Neural progenitor cell (in vitro differentiated cells): ENCODE measurements at places on chromosomes 6 and 20. TPM values are rescaled to one million over a fixed set of nuclear protein-coding genes. Genes with fewer than 3 reads are reported as not detected.
A peak's percentile ranks its signal among the peaks of the same experiment; 100 is the strongest.

SIRPD gene
- not detected in 2 replicates for total RNA-seq

TDP2 gene
- total RNA-seq = 31.8 and 49.9 TPM in 2 replicates

DNA sequence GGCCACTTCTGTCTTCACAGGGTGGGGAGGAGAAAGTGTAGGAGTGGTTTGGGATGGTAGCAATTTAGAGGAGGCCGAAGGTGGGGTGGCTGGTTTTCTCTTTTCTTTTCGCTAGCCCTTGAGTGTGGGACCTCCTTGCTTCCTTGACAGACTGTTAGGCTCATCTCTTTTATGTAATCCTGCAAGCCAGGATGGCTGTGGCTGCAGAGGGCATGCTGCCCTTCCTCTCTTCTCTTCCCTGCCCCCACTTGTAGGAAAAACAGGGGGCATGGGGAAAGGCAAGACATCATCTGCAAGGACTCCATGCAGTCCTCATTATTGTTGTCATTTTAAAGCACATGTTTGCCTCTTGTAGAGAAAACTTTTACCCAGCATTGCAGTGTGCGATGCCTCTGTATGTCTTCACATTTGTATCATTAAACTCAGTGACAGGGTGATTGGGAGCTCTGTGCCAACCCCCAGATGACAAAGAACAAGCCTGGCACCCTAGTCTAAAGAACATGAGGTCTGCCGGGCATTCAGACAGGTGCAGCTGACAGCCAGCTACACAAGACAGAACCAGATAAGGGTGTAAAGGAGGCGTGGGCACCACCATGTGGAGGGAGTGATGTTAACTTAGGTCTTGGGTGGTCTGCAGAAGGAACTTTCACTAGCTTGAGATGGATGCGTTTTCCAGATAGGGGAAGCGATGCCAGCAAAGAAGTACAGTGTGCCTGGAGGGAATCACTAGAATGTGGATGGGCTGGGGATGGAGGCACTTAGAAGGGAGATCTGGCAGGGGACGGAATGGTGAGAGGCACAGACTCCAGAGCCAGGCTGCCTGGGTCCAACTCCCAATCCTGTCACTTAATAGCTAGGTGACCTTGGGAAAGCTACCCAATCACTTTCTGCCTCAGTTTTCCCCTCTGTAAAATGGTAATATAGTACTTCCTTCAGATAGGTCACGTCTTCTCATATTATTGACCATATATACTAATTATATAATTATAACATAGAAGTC lies 207.6 kb downstream of the TBC1D7 start:
- peak; percentile 52 for DNase-seq

- DNase-seq = no peak
These were observed 51.2 kb upstream of the SLC22A1 start for GRCh38 chr6:160070427-160070826.

TMEM14B gene
- 96.0 and 138 TPM in 2 replicates for total RNA-seq

DNA sequence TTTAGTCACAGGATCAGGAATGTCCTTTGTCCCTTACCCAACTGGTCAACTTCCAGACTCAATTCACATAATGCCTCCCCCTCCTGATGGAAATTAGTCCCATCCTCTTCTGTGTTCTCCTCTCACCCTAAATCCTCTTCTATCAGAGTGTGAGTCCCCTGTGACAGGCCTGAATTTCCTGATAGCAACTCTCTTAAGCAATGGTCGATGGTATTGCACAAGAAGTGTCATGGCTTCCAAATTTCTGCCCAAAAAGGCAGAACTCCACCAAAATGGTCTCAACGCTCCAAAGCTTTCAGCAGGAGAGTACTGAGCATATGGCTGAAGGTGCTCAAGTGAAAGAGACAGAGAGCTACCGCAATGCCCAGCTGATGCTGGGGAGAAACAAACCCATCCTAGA lies 2.4 kb downstream of the PREP start:
- DNase-seq = peak; percentile 43

PI3 gene
- not detected in 2 replicates for total RNA-seq

DNA sequence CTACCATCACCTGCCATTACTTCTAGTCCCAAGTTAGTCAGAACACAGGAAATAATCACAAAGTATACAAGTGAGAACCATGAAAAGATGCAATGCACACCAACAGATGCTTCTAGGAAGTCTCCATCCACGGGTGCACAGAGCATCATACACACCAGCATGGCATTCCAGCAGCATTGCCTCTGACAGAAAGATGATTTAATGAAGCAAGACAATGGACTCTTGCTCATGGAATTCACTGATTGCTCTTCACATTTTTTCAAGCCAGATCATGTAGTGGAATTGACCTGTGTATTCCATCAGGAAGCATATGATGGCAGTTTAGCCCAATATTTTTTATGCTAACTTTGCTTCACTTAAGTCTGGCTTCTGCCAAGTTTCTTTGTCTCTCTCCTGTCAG lies 406.3 kb upstream of the RGS17 start:
- DNase-seq = no peak

GRCh38 chr6:1372690-1373089 lies 16.7 kb upstream of the FOXF2 start:
- no peak for DNase-seq

GRCh38 chr6:1814279-1814678 lies 204.6 kb downstream of the FOXC1 start:
- no peak for DNase-seq

DNA sequence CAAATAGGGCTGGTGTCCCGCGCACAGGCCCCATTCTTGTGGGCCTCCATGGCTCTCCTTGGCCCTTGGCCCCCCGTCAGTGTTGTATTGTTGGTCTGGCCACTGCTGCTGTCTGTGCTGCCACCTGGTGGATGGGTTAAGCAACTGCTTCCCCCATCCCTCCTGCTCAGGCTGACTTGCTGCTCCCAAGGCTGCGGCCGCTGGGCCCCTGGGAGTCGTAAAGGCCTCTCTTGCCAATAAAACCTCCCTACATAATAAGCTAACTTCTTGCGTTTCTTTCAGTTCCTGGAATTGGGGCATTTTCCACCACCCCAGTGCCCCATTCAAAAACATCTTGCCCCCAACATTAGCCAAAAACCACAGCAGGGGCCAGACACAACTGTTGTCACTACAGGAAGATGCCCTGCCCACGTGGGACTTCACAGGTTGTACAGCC lies 27.1 kb downstream of the CD83 start:
- DNase-seq = peak; percentile 88

GRCh38 chr6:163579880-163580295 lies 165.4 kb downstream of the QKI start:
- DNase-seq = peak; percentile 39

DNA sequence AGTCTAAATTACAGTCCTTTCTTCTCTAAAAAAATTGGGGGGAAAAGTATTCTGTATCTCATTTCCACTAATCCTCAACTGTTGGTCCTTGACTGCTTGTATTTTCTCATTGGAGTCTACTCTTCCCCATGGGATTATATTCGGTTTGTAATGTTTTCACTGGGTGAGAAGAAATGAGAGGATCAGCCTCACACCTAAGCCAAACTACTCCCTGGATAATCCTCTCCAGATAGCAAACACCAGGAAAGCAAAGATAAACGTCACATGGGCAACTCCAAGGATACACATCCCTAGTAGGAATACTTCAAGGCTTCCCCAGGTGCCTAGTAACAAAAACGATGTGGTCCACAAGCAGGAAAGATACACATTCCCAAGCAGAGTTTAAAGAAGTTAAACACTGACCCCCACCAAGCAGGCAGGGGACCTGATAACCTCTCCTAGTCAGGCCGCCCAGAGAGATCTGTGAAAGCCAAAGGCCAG lies 53.9 kb upstream of the SOX4 start:
- no peak for DNase-seq

GRCh38 chr20:5511930-5512329 lies 195.2 kb upstream of the PROKR2 start:
- no peak for DNase-seq

DNA sequence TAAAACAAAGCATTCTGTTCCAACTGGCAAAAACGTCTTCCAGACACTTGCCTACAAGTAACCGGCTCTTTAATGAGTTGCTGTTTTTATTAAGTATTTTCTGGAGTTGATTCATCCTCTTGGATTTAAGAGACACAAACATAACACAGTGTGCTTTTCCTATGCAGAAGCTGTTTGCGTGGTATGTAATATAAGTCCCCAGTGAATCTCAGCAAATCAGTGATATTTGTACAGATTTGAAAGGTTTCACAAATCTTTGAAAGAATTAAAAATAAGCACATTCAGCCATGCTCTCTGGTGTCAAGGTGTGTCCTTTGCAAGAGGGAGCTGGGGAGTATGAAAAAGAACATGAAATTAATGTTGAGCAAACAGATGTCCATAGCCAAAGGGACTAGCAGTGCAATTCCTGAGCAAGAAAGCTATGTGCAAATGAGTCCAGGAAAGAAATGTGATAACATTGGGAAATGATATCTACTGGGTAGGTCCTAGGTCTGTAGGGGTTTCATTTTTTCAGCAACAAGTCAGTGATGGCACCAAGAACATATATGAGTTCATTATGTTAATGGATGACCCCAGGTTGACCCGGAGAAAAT lies 170.1 kb upstream of the PHACTR1 start:
- DNase-seq = no peak

- no peak for DNase-seq
These were observed 268.2 kb downstream of the TENT5A start for GRCh38 chr6:81484251-81484650.

GRCh38 chr6:156899071-156899470 lies 121.9 kb downstream of the ARID1B start:
- no peak for DNase-seq

- DNase-seq = no peak
These were observed 32.0 kb upstream of the SCRT2 start for GRCh38 chr20:707451-708110.

GRCh38 chr20:39574061-39574460 lies 611.9 kb downstream of the DHX35 start:
- no peak for DNase-seq

GRCh38 chr20:63380346-63380870 lies 19.3 kb upstream of the CHRNA4 start:
- no peak for DNase-seq

GRCh38 chr6:16623731-16624130 lies 137.5 kb downstream of the ATXN1 start:
- no peak for DNase-seq

DNA sequence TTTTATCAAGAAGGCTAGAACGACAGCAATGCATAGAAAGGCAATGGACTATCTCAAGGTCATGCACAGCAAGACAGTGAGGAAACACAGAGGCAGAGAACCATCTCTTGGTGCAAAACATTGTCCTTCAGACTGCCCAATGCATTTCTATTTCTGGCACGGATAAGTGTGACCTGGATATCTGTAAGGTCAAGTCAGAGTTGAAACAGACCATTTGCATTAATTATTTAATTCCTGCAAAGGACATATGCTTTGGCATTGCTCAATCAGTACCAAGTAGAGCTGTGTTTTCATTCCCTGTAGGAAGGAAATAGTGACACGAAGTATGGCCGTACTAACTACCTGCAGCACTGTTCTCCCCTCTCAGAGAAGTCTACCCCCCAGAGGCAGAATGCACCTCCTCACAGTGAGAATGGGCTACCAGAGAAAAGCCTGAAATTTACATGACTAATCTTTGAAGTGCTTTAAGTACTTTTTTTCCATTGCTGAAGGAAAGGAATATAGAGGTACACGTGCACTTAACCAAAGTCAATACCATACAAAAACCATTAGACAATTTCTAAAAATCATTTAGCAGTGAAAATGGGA lies 32.1 kb upstream of the GSTA4 start:
- no peak for DNase-seq

DNA sequence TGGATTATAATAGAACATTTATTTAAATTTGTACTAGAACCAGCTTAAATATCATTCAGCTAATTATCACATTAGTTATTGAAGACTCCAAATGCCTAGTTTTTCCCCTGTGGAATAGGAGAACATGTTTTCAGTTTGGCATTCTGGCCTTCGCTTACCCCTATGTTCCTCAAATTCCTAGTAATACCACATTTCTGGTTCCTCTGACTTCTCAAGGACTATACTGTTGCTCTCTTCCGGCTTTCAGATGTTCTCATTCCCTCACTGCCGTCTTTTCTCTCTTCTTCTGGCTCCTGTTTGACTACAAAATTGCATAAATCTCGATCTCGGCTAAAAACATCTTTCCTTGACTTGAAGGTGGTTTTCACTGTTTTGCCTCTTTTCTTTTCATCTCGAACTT lies 71.8 kb upstream of the KHDRBS2 start:
- no peak for DNase-seq

HLA-DRB1 gene
- 4.7 and 15.1 TPM in 2 replicates for total RNA-seq

GRCh38 chr6:45448417-45449389 lies 71.0 kb upstream of the SUPT3H start:
- DNase-seq = no peak

DNA sequence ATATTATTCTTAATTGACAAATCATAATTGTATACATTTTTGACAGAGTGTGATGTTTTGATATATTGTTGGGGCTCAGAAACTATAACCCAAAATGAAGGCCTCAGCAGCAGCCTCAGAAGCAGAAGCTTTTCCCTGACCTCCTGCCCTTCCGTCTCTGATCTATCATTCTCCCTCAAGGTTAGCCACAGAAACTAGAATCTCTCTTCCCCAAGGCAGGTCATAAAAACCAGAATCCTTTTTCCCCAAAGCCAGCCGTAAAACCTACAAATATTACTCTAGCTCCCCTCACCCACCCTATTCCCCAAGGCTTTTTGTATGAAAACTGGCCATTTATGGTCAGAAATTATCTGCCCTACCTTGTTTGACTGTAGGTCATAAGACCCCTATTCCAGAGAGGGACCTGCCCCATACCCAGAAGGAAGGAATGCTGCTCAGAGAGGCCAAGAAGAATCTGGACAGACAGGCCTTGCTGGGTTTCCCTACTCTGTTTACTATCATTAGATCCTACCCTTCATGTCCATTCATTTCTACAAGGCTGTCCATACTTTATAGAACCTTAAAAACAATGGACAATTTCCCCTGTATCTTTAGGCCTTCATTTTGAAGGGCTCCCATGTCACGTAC lies 14.5 kb downstream of the OR2B2 start:
- no peak for DNase-seq

- no peak for DNase-seq
These were observed 555.6 kb downstream of the KIF16B start for GRCh38 chr20:16017656-16018055.

GRCh38 chr6:69785697-69786096 lies 11.1 kb downstream of the LMBRD1 start:
- no peak for DNase-seq

DNAAF9 gene
- total RNA-seq = 14.1 and 15.1 TPM in 2 replicates

DNA sequence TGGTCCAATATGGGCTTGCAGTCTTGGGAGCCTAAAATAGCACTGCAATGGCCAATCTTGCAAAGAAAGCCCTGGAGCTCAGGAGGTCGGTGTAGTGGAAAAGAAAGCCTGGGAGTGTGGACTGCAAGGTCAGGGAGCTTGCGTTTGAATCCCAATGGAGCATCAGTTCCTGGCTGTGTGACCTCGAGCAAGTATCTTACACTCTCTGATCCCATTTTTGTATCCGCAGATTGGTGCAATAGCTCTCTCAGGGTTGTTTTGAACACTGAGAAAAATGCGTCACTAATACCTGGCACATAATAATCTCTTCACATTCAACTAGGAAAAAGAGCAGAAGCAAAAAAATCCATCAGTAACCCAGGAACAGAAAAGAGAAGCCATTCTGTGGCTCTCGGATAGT lies 7.3 kb downstream of the PMEPA1 start:
- DNase-seq = no peak

DNA sequence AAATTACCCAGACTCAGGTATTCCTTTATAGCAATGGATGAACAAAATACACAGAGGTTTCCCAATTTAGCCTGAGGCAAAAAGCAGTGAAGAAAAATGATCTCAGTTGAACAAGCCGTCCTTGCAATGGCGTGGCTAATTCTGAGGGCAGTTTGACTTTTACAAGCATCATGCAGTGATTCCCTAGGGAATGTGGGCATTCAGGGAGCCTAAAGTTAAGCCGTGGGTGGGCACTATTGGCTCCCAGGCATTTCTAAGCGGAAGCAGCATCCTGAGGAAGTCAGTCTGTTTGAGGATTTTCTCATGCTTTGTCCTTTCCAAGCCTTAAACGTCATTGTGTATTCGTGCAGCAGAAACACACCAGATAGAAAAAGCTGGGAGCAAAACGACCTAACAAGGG lies 133.9 kb downstream of the MYLK4 start:
- DNase-seq = peak; percentile 60
